ENCODE measurements at places on chromosomes 5 and 9.

DNA sequence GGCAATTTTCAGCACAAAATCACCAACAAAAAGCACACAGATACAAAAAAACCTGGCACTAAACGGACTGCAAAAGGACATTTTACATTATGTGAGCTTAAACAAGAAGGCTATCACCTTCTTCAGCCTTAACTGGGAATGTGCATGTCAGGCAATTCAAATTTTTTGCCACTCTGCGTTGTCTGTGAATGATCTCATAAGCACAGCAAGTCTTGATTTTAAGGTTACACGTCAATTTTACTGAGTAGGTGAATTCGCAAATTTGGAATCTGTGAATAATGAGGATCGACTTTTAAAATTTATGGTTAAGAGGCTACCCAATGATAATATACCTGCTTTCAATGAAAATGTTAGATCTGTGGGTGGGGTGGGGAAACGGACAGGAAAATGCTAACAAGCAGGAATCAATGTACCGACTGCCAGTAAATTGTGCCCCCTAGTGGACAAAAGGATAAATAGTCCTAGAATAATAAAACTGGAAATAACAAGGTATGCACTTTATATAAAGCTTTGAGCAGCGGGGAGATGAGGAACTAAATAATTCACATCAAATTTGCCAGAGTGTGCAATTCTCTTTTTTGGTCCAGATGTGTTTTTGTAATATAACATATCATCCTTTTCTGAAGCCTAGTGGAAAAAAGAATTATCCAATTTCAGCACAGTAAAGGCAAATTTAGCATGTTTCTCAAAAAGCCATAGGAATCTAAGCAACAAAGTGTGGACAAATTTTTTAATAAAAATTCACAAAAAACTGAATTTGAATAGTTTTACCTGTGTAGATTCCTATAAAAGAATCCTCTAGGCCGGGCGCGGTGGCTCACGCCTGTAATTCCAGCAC is 20.5 kb downstream of the EQTN start:
- peak; percentile 73 for DNase-seq

GRCh38 chr5:83608122-83608521 is 112.5 kb downstream of the HAPLN1 start:
- no peak for DNase-seq

GRCh38 chr5:172407241-172407691 is 47.1 kb downstream of the SH3PXD2B start:
- no peak for DNase-seq

GRCh38 chr5:159208514-159209437 is 577 bp downstream of the RNF145 start:
- no peak for DNase-seq

DNA sequence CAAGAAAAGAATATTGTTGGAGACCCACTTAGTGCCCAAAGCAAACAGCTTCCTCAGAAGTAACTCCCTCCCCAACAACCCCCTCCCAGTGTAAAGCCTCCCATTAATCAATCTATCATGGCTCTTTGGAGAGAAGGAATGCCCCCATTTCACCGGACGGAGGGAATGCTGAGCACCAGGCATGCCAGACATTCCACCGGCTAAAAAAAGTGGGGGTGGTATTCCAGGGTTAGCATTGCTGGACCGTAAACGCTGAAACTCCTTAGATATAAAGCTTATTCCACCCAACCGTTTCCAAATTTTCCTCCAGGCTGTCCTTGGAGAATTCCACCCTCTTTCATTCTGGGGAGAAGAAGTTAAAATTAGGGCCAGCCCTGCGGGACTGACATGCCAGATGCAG is 363 bp upstream of the MAMDC2 start:
- DNase-seq, result no peak

- no peak for DNase-seq
Measured at GRCh38 chr9:18891946-18892670, 140.9 kb downstream of the SAXO1 start.

GRCh38 chr5:128234928-128235641 is 151.5 kb downstream of the SLC12A2 start:
- no peak for DNase-seq

GRCh38 chr5:1743061-1743768 is 56.4 kb downstream of the MRPL36 start:
- DNase-seq, result no peak

DNA sequence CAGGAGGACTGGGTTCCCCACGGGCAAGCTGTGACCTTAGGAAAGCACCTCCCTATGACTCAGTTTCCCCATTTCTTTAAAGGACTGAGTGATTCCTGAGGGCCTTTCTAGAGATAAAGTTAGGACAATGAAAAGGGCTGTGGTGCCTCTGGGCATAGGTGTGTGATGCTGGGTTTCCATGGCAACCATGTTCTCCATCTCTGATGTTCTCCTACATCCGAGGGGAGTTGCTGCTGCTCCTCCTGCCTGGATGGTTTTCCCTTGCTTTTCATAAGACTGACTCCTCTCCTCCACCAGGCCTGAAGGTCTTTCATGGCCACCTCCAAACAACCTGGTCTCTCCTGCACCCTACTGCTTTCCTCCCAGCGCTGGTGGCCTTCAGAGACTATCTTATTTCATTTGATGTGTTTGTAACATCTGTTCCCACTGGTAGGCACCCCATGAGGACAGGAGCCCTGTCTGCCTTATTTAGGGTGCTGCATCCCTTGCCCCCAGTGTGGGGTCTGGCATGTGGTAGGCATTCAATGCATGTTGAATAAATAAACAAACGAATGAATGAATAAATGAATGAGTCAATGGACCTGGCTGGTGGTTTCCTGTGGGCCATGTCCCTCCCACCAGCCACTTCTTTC is 112.2 kb upstream of the HAND1 start:
- DNase-seq, result no peak

- peak; percentile 59 for DNase-seq
Measured at GRCh38 chr9:82606492-82607382, 456.2 kb downstream of the RASEF start.

GRCh38 chr9:113665064-113665463 is 201.5 kb downstream of the RGS3 start:
- no peak for DNase-seq

DNA sequence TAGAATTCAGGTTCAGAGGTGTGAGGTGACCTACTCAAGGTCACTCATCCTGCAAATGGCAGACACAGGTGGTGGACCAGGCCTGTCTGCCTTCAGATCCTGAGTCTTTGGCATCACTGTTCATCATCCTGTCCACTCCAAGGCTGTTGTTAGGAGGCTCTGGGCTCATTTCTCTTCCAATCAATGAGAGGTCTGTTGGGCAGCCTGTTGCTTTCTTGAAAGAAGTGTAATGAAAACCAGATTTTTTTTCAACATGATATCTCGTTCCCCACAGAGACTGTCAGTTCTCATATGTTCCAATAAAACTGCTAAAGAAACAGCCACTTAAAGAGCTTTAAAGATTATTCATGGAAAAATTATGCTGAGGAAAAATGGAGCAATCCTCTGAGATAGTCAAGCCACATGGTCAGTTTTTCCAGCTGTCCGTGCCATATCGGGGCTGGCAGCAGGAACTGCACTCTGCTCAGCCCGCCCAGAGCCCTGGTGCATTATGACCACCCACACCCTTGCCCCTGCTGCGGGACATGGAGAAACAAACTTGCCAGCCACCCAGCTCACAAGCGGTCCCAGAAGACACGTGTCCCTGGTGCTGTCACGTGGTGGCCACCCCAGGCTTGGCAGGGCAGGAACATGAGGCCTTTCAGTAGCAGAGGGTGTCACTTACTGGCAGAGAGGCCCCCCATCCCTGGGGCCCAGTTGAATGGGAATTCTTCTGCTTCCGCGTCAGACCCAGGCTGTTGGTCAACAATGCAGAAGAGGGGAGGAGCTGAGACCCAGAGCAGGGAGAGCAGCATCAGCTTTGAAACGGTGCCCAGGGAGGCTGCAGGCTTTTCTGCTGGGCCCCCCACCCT is 63.7 kb upstream of the ANGPTL2 start:
- DNase-seq, result peak; percentile 58

DNA sequence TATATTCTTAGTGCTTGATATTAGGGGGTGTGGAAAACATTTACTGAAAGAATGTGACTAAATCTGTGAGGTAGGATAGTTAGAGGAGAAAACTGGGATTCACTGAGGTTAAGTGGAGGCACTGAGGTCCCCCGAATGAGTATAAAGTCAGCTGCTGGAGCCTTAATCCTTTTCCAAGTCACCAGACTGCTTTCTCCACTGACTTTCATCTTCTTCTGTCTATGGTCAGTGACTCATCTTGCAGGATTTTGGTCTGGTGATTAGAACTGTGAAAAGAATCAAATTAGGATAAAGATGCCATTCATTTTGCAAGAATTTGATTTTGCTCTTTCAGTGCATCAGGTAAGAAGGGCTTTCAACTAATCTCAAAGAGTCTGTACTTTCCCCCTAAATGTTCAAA is 89.3 kb upstream of the ALDH1A1 start:
- DNase-seq, result no peak

- no peak for DNase-seq
Measured at GRCh38 chr5:115413651-115414050, 117.2 kb upstream of the CCDC112 start.

GRCh38 chr5:137291031-137291430 is 208.1 kb downstream of the SPOCK1 start:
- no peak for DNase-seq

DNA sequence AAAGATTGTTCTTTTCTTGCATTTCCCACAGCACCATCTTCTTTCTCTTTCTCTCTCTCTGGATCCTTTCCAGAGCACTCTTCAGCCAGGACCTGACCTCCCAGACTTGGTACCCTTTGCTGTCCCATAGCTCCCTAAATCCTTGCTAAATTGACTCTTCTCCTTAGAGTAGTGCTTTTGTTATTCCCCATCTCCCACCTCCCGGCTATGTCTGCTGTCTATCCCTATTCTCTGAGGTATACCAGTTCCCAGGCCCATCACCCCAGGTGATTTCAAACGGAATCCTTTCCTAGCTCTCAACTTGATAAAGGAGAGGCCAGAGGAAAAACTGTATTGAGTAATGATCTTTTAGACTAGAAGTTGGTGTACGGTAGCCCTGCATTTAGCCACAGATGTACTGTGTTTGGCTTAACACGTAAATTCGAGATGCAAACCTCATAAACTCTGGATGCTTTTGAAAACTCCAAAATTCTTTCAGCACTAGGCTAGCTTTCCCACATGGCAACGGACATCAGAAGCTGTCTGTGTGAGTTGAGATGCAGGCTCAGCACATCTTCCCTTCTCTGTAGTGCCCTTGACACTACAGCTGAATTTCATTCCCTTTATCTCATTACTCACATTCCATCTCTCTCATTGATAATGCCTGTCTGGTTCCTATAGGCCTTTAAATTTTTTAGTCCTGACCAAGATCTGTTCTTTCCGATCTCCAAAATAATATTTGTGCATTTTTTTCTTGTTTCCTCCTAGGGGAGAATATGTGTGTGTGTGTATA is 320.8 kb upstream of the ITGA1 start:
- DNase-seq, result no peak

DNA sequence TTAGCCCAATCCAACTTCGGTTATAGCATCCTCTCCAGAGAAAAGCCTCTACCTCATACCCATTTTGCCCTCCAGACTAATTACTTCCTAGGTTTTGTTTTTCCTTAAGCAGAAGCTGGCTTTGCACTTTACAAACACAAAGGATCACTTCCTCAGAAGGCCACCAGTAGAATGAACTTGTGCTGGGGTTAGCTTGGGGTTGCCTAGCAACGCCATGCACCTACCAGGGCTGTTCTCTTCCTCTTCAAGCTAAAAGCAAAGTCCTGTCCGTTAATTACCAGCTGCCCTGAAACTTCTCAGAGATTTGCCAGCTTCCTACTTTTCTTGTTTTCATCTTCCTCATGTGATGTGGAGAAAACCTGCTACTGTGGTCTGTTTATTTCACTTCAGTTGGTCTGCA is 132.0 kb upstream of the WWC1 start:
- DNase-seq, result no peak

DNA sequence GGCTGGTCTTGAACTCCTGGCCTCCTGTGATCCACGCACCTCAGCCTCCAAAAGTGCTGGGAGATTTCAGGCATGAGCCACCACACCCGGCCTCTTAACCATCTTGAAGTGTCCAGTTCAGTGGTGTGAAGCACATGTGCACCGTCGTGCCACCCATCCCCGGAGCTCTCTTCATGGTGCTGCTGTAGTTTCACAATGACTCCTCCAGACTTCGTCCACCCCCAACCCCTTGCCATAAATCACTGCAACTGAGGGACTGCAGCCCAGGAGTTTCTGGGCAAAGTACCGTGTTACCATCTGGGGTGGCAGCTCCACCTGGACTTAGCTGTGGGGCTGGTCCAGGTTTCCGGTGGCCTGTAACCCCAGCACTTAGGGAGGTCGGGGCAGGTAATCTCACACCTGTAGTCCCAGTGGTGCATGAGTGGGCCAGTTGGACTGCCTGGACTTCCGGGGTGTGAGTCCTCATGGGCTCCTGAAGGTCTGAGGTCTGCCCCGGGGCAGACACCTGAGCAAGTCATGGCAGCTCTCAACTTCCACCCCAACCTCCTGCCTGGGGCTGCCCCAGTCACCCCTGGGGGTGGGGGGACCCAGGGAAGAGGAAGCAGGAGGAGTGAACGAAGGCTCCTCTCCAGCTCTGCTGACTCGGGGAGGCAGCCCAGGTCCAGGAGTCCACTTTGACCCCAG is 6.6 kb upstream of the N4BP3 start:
- no peak for DNase-seq

- DNase-seq, result no peak
Measured at GRCh38 chr5:64164166-64164565, 1.5 kb upstream of the RNF180 start.

DNA sequence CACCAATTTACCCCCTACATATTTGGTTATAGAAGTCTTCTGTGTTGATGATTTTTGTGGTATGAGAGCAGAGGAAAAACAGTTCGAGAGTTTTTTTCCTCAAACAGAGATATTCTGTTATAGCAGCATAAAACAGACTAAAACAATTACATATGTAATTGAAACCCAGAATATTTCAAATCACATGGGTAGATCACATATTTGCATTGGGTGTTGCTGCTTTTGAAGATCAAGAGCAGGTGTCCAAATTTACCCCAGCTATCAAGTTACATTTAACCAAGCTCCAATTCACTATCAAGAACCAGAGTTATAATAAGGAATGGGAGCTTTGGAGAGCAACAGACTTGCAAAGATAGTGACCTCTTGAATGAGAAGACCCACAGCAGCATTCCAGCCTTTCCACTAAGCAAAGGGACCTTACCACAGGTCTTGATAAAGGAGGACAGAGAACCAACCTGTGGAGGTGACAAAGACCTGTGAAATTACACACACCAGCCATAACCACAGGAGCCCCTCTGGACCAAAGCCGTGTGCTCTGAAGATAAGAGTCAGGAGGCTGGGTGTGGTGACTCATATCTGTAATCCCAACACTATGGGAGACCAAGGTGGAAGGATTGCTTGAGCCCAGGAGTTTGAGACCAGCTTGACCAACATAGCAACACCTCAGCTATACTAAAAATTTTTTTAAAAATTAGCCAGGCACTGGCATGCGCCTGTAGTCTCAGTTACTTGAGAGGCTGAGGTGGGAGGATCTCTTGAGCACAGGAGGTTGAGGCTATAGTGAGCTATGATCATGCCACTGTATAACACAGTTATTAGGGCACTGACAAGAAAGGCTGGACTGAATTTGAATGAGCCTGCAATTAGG is 4.0 kb upstream of the CCL28 start:
- no peak for DNase-seq

- no peak for DNase-seq
Measured at GRCh38 chr9:18501949-18502348, 28.0 kb downstream of the ADAMTSL1 start.

- no peak for DNase-seq
Measured at GRCh38 chr5:80757290-80757689, 102.5 kb upstream of the DHFR start.

GRCh38 chr5:84032324-84032723 is 311.7 kb upstream of the HAPLN1 start:
- peak; percentile 7 for DNase-seq
